ENCODE measurements at places on chromosomes 3 and 15. TPM values are rescaled to one million over a fixed set of nuclear protein-coding genes. Genes with fewer than 3 reads are reported as not detected.

DNA sequence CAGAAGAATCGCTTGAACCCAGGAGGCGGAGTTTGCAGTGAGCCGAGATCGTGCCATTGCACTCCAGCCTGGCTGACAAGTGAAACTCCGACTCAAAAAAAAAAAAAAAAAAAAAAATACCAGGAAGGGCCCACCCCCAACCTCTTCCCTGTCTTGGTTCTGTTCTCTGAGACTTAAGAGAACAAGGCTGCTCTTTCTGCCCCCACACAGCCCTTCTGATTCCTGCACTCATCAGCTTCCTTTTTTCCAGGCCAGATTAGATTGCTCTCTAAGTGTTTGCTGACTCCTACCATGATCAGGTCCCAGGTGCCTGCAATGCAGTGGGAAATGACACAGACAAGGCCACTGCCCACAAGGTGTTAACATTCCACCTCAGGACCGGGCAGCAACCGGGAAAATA lies 13.0 kb downstream of the TMEM44 start:
- H3K4me1 ChIP-seq = no peaks in the 10 kb centered on the region
- no peaks in the 10 kb centered on the region for H3K27me3 ChIP-seq
- no peak overlapping the region for H3K27ac ChIP-seq
- no peak for DNase-seq

DNA sequence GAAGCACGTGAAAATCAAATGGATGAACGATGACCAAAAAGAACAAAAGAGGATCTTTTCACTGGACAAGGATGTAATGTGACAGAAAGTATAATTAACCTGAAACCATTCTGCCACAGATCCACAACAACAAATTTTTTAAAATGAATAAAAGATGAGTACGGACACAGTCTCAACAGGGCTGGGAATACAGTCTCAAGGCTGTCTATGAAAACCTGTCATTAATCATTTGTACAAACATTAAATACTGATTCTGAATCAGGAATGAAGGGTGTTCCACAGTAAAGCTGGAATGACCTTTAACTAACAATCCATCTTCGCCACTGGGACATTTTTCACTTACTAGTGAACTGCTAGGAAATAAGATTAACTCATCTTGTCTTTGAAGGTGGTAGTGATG lies 506.9 kb upstream of the ADAMTS9 start:
- peaks cover 21% of the 10 kb centered on the region for H3K4me1 ChIP-seq
- DNase-seq = no peak
- no peak overlapping the region for H3K4me3 ChIP-seq
- H3K36me3 ChIP-seq = no peaks in the 10 kb centered on the region

DNA sequence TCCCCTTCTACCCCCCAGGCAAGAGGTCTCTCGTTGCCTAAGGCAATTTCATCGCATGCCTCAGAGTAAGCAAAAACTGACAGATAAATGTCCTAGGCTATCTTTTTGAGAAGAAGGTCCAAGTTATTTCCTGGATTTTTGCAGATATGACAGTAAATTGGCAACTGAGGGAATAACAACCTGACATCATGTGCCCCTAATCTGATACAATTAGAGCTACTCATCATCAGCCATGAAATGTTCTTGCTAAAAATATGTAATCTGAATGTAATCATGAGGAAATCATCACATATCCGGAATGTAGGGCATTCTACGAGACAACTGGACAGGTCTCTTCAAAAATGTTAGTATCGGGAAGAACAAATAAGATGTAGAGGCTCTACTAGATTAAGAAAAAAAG lies 44.1 kb downstream of the TNIK start:
- H3K4me3 ChIP-seq = no peak overlapping the region
- H3K27ac ChIP-seq = no peak overlapping the region
- H3K27me3 ChIP-seq = no peaks in the 10 kb centered on the region

The HYAL1 gene
- total RNA-seq = 0.96 TPM

GRCh38 chr3:411226-411625 lies 214.7 kb downstream of the CHL1 start:
- no peak overlapping the region for H3K27ac ChIP-seq
- H3K36me3 ChIP-seq = no peaks in the 10 kb centered on the region
- H3K4me1 ChIP-seq = no peaks in the 10 kb centered on the region
- DNase-seq = no peak

- H3K27me3 ChIP-seq = no peaks in the 10 kb centered on the region
- H3K27ac ChIP-seq = no peak overlapping the region
- no peak overlapping the region for H3K4me3 ChIP-seq
- H3K36me3 ChIP-seq = peaks cover 11% of the 10 kb centered on the region
- H3K4me1 ChIP-seq = no peaks in the 10 kb centered on the region
- DNase-seq = no peak
These were observed 560.0 kb downstream of the ROBO2 start for GRCh38 chr3:77599948-77600347.

GRCh38 chr3:169780742-169781141 lies 7.5 kb downstream of the MYNN start:
- H3K4me1 ChIP-seq = no peaks in the 10 kb centered on the region
- H3K27me3 ChIP-seq = no peaks in the 10 kb centered on the region
- H3K36me3 ChIP-seq = no peaks in the 10 kb centered on the region
- H3K4me3 ChIP-seq = no peak overlapping the region

The CSTA gene
- not detected for total RNA-seq

The BFSP2 gene
- total RNA-seq = not detected

- no peak for DNase-seq
- H3K4me1 ChIP-seq = no peaks in the 10 kb centered on the region
- peaks cover 5% of the 10 kb centered on the region for H3K36me3 ChIP-seq
These were observed 37.8 kb upstream of the MUC4 start for GRCh38 chr3:195849322-195850074.

DNA sequence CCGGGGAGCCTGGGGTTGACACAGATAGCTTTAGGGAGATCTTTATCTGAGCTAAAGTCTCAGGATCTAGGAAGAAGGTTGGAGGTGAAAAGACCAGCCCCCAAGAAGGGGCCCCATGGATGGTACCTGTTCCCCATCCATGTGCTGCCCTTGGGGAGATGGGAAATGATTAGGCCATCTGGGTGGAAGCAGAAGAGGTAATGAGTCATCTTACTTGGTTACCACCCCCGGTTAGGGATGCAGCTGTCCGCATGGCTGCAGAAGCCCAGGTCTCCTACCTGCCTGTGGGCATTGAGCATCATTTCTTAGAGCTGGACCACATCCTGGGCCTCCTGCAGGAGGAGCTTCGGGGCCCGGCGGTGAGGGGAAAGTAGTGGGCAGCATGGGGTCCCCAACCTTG lies 3.1 kb upstream of the CPLX3 start:
- peaks cover 5% of the 10 kb centered on the region for H3K27me3 ChIP-seq
- H3K36me3 ChIP-seq = no peaks in the 10 kb centered on the region
- no peak overlapping the region for H3K4me3 ChIP-seq
- peaks cover 48% of the 10 kb centered on the region for H3K4me1 ChIP-seq

DNA sequence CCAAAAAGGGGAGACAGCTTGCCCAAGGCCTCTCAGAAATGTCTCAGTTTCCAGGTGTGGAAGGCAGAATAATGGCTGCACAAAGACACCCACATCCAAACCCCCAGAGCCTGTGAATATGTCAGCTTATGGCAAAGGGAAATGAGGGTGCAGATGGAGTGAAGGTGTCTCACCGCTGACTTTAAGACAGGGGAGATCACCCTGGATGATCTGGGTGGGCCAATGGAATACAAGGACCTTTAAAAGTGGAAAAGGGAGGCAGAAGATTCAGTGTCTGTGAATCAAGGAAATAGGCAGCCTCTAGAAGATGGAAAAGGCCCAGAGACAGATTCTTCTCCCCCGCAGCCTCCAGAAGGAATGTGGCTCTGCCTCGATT lies 48.8 kb upstream of the ATP2B2 start:
- H3K27ac ChIP-seq = peak overlapping the region; percentile 69
- peak overlapping the region; percentile 3 for H3K4me3 ChIP-seq
- H3K27me3 ChIP-seq = no peaks in the 10 kb centered on the region
- H3K4me1 ChIP-seq = peaks cover 48% of the 10 kb centered on the region
- peaks cover 2% of the 10 kb centered on the region for H3K36me3 ChIP-seq

The RAB6B gene
- total RNA-seq = 222 TPM

GRCh38 chr3:64266065-64266931 lies 41.0 kb upstream of the PRICKLE2 start:
- H3K36me3 ChIP-seq = no peaks in the 10 kb centered on the region
- no peaks in the 10 kb centered on the region for H3K27me3 ChIP-seq
- no peak for DNase-seq

DNA sequence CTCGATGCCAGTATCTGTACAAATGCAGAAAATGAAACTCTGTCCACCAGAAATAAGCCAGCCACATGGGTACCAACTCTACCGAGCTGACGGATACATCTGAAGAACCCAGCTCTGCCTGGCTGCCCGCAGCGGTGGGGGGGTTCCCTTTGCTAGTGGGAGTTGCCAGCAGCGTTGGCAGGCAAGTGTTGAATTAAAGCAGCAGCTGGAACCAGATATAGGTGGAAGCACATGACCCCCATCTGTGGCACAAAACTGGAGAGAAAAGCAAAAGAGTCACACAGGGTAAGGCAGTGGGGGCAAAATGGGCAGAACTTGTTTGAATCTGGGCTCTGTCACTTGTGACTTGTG lies 17.9 kb downstream of the CRYGS start:
- peaks cover 9% of the 10 kb centered on the region for H3K4me1 ChIP-seq
- H3K27ac ChIP-seq = no peak overlapping the region
- peaks cover 5% of the 10 kb centered on the region for H3K36me3 ChIP-seq
- DNase-seq = no peak
- H3K4me3 ChIP-seq = no peak overlapping the region

GRCh38 chr15:78619022-78619950 lies 1.5 kb downstream of the CHRNA3 start:
- H3K4me3 ChIP-seq = peak overlapping the region; percentile 95
- peaks cover 14% of the 10 kb centered on the region for H3K36me3 ChIP-seq
- H3K27ac ChIP-seq = peak overlapping the region; percentile 92
- H3K27me3 ChIP-seq = peaks cover 25% of the 10 kb centered on the region

The C3orf85 gene
- total RNA-seq = not detected

DNA sequence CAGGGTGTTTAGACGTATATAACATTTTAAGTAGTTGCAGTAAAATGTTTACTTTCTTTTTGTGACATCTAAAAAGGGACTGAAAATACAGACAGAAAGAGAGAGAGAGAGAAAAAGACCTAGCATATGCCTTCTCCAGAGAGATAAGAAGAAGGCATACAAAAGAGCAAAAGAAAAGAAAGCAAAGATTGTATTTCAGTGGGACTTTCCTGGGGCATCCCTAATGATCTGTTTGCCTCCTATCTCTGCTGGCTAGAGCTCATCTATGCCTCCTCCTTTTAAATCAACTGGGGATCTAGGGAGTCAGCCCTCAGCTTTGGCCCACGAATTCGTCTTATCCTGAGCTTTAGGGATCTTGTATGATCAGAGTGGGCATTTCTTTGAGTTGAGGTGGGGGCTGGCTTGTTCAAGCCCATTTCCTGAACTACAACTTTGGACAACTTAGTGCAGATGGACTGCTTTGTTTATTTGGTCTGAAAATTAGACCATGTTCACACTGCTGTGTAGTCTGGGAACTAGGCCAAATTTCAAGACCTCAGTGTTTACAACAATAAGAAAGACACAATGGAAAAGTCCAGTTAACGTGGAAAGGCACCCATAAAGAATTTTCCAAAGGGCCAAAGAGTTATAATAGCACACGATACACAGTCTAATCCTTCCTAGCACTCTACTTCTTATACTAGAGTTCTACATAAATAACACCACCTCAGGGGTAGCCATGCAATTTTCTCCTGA lies 61.0 kb downstream of the ATP8B4 start:
- H3K27ac ChIP-seq = no peak overlapping the region
- no peak for DNase-seq
- no peaks in the 10 kb centered on the region for H3K4me1 ChIP-seq
- no peaks in the 10 kb centered on the region for H3K27me3 ChIP-seq
- H3K4me3 ChIP-seq = no peak overlapping the region

- H3K27me3 ChIP-seq = peaks cover 2% of the 10 kb centered on the region
- no peak overlapping the region for H3K27ac ChIP-seq
- no peaks in the 10 kb centered on the region for H3K4me1 ChIP-seq
- no peak overlapping the region for H3K4me3 ChIP-seq
These were observed 35.0 kb upstream of the LRRC3B start for GRCh38 chr3:26587571-26587970.

The DCLK3 gene
- not detected for total RNA-seq

GRCh38 chr3:69091389-69092029 lies 6.8 kb downstream of the ARL6IP5 start:
- no peaks in the 10 kb centered on the region for H3K36me3 ChIP-seq
- no peaks in the 10 kb centered on the region for H3K27me3 ChIP-seq
- H3K4me3 ChIP-seq = no peak overlapping the region
- H3K27ac ChIP-seq = no peak overlapping the region
- DNase-seq = no peak
- peaks cover 8% of the 10 kb centered on the region for H3K4me1 ChIP-seq

DNA sequence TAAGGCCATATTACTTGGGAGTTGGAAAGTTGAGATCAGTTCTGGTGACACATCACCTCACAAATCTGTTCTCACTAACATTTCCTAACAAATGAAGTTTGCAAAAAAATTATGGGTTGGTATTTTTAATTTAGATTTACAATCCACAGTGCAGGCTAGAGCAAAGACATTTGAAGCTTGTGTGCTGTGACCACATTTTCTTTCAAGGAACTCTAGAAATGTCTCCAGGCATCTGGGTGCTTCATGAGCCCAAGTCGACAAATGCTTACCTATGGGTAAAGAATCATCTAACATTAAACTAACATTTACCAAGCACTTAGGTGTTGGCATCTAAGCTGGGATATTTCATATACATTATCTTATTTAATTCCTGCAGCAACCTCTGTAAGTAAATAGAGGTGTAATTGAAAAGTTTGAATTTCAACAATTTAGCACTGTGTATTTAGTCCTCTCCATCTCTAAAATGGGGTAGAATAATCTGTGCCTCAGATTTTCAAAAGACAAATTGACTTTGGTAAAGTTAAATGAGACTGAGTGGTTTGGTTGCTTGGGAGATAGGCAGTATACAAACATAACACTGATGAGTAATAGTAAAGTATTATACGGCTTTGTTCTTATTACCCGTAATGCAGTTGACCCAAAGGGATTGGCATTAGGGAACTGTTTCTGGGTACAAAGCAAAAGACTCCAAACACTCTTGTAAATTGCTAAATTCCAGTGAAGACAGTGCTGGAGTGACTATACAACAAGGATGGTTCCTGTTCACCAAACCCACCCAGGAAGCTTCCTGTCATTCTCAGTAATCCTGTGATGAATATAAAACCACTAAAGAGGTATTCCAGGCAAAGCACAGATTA lies 162.5 kb downstream of the TPRG1 start:
- no peak overlapping the region for H3K27ac ChIP-seq
- no peaks in the 10 kb centered on the region for H3K36me3 ChIP-seq
- DNase-seq = no peak

DNA sequence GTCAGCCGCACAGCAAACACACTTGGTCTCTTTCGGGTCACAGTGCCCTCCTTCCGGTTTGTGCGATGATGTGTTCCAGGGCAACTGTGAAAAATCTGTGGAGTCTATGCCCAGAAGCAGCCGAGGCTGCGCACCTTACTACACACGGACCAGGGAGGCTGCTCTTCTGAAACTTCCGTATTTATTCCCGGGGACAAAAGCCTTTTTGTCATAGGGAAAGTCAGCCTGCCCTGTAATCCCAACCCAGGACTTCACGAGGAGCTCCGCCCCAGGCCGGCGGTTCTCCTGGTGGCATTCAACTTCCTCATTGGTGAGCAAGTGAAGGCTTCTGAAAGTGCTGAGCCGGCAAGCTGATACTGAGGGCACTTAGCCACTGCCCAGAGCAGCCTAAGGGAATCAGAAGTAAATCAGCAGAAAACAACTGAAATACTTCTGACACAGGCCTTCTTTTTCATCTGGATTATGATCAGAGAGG lies 126.5 kb downstream of the FMN1 start:
- DNase-seq = no peak
- H3K36me3 ChIP-seq = peaks cover 4% of the 10 kb centered on the region
- peaks cover 7% of the 10 kb centered on the region for H3K4me1 ChIP-seq

The CPNE4 gene
- total RNA-seq = 2.7 TPM
